Esophagus squamous epithelium (tissue), 5 donors: ENCODE measurements at places on chromosomes 13 and 19. TPM values are rescaled to one million over a fixed set of nuclear protein-coding genes. Genes with fewer than 3 reads are reported as not detected.

DNA sequence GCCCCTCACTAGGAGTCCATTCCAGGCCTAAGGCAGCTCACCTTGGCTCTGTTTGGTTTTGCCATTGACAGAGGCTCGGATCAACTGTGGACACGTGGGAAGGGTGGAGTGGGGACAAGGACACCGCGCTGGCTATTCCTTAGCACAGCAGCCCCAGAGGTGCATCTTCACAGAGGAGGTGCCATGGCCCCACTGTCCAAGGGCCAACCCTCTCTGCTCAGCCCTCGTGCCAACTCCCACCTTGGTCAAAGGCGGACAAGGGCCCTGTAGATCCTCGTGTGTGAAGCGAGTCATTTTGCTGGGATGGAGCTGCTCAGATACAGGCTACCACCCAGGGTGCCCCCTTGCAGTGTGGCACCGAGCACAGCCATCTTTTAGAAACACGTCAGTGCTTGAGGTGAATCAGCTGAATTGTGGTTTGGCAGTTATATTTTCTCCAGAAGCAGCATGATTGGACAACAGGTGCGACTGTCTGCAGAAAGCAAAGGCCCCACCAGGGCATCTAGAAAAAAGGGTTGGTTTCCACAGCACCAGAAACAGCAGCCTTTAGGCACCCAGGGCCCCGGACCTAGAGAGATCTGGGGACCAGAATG lies 192.1 kb upstream of the GPR12 start:
- DNase-seq, result no peak

- no peak for DNase-seq
Measured at GRCh38 chr13:105538346-105538745, 997.1 kb downstream of the EFNB2 start.

GRCh38 chr19:5171711-5172110 lies 168.9 kb downstream of the PTPRS start:
- no peak for DNase-seq

DNA sequence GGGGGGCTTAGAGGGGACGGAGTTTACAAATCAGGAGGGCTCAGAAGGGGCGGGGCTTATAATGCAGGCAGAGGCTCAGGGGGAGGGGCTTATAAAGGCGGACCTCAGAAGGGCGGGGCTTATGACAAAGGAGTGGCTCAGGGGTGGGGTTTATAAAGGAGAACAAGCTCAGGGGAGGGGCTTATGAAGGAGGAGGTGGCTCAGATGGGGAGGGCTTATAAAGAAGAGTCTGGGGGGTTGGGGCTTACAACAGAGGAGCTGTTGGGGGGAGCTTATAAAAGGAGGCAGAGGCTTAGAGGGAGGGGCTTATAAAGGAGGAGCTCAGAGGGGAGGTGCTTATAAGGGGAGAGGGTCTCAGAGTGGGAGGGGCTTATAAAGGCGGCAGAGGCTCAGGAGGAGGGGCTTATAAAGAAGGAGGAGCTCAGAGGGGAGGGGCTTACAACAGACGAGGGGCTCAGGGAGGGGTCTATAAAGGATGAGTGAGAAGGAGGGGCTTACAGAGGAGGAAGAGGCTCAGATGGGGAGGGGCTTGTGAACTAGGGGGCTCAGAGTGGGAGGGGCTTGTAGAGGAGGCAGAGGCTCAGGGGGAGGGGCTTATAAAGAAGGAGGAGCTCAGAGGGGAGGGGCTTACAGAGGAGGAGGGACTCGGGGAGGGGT lies 1.0 kb downstream of the SMIM24 start:
- no peak for DNase-seq

GRCh38 chr19:42421101-42421500 lies 6.1 kb downstream of the LIPE start:
- DNase-seq, result no peak

GRCh38 chr13:85009447-85009846 lies 789.8 kb downstream of the SLITRK6 start:
- no peak for DNase-seq

The KIRREL2 gene
- total RNA-seq, result not detected

GRCh38 chr13:83515268-83516015 lies 366.8 kb downstream of the SLITRK1 start:
- DNase-seq, result no peak

The ATP12A gene
- 2.9 TPM for total RNA-seq

DNA sequence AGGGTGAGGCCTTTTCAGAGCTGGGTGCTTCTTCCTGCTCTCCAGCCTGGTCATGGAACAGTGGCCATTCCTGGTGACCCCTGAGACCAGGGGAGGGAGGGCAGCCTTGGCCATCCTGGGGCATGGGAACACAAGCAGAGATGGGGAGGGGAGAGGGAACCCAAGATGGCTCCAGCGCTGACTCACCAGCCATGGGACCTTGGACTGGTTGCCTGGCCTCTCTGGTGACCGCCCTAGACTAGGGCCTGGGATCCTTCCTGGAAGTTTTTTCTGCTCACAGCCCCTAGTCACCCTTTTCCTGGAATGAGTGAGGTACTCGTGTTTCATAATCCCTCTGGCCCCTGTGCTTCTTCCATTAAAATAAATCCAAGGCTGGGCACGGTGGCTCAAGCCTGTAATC lies 3.3 kb upstream of the OPA3 start:
- no peak for DNase-seq
